ENCODE measurements at places on chromosomes 5 and 9.
A peak's percentile ranks its signal among the peaks of the same experiment; 100 is the strongest.

DNA sequence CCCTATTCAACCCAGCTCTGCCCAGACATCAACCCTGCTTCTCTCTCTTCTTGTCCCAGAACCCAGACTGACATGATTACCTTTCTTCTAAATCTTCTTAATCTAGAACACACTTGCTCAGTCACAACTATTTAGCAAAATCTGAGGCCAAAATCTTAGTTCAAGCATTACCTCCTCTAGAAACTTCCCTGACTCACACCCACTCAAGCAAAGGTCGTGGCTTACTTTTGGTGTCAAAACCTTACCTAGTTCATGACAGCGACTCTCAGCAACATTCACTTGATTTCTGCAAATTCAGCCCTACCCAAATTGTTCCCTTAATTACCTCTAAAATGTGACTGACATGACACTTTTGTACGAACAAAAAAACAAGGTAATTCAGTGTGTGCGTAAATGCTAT is 130.2 kb downstream of the TLE1 start:
- no peak for DNase-seq

GRCh38 chr9:18721995-18722310 is 248.0 kb downstream of the ADAMTSL1 start:
- DNase-seq: no peak

- no peak for DNase-seq
Observed at GRCh38 chr9:87309236-87309635, 188.4 kb upstream of the DAPK1 start.

DNA sequence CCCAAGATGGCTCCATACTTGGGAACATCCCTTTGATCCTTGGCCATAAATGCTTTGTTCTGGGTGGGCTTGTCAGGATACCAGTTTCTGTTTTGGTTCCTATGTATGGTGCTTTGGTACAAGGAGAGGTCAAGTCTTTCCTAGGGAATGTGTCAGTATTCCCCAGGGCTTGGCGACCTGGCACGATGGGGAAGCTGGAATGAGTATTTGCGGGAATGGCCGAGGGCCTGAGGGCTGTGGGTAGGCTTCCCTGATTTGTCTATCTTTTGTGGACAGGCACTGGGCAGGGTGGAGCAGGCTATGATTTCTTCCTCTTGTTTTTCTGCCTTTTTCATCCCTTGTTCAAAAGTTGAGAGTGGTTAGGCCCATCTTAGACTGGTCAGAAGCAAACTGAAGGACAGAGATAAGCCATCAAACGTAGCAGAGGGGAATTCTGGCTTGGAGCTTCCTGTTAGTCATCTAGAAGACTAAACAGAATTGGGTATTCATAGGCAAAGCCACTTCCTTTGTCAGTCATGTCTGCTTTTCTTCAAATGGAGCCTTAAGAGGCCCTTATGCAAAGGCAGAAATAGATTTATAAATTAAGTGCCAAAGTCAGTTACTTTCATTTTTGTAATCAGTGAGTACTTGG is 13.7 kb downstream of the DOCK2 start:
- no peak for DNase-seq

DNA sequence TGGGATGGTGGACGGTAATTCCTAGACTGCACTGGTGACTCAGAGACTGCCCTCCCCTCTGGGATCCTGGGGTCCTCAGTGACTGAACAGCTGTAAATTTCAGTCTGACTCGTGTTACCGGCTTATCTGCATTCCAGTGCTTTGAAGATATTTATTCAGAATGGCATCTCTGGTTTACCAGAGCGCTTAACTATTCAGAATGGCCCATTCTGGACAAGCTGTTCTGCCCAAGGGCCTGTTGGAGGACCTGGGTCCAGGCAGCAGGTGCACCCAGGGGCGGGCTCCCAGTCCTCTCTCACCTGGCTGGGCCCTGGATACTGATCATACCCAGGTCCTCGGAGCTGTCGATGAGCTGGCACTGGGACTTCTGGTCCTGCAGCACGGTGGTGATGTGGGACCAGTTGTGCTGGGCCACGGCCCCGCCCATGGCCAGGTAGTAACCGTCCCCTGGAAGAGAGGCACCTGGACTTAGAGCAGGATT is 48.0 kb downstream of the SARDH start:
- no peak for DNase-seq

DNA sequence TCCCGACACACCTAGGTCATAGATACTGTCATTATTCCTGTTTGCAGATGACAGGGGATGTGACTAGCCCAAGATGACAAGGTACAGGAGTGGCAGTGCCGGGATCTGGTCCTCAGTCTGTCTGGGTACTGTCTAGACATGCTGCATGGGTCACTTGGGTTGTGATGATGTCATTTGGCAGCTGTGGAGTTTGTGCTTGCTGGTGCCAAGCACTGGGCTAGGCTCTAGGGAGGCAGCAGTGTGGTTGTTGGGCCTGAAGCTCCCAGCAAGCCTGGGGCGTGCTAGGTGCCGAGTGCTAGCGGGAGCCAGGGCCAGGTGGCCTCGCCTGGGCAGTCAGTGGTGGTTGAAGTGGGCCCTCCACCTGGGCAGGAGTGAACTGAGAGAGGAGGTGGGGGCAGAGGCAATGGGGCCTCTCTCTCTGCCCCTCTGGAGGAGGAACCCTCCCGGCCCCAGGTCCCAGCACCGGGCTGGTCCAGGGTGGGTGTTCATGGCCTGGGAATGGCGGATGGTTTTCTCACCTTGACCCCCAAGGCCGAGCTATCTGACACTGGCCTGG is 8.8 kb upstream of the ASB6 start:
- no peak for DNase-seq

DNA sequence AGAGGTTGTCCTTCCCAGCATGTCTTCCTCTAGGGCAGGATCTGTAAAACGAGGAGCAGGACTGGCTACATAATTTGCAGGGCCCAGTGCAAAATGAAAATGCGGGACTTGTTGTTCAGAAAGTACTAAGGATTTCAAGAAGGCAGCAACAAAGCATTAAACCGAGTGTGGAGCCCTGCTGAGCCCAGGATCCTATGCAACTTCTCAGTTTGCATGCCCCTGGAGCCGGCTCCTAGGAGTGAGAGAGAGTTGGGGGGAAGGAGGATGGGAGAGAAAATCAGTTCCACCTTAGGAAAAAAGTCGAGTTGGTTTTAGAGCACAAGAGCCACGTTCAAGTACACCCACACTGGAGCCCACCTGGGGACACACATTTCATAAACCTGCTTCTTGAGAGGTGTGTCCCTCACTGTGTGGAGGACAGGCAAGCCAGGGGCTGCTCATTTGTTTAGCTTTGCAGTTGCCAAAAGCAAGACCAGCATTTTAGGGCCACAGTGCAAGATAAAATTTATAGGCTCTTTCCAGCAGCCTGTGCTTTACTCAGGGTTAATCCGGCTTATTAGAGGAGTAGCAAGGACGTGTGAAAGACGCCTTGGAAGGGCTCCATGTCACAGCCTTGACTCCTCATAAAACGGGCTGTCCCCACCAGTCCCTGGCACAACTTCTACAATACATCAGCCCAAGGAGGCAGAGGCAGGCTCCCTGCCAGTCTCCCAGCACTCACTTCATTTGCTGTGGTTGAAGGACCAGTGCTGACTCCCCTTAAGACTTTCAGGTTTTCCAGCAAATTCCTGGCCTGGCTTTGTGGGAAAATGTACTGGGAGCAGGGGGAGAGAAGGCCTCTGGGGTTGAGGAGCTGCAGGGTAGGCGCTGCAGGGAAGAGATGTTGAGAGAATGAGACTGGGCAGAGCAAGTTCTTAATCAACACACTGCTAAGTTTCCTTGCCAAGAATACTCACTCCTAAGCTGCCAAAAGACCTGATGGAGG is 159.7 kb upstream of the SEMA6A start:
- no peak for DNase-seq

DNA sequence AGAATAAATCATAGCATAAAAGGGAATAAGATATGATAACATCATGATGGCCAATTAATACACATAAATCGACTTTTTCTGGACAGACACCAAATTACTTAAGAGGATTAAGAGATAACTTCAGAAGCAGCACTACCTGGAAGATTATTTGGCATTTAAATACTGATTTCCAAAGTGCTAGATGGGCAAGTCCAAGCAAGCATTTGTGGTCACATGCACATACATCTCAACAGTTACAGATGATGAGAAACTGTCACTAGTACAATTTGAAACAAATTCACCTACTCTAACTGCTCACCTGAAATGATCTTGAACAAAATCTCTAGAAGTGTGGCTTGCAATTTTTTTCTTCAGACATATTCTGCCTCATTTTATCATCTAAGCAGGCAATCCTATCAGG is 26.8 kb upstream of the RASGEF1C start:
- DNase-seq: no peak

DNA sequence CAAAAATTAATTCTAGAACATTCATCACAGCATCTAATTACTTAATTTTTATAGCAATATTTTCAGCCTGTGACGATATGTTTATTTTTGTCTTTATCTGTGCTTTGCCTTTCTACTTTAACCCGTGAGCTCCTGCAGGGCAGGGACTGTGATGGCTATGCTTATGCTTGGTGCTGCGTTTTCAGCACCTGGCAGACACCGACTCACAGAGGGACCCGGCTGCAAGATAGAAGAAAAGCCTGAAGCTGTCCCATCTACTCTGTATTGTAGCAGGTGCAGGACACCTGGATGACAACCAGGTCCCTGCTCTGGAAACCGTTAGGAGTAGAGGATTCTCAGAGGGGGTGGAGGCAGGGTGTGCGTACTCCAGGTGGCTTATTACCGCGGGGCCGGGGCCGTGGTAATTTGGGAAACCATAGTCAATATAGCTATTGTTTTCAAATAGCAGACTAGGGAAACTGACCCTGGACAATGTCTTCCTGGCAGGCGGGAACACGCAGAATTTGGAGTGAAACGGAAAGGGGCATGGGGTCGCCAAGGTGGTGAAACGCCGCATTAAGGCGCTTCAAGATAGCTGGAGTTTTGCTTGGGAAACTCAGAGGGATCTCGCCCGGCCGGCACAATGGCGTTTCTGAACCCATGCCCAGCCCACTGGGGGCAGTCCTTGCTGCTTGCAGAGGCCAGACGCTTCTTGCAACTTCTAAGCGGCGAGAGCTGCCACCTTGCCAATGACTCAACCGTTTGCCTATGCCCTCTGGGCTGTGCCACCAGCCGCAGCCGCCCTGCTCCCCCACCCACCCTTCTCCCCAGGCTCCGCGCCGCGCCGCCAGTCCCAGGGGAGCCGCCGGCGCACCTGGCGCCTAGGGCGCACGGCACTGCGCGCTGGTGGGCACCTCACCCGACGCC is 140.1 kb upstream of the PALM2AKAP2 start:
- no peak for DNase-seq

- no peak for DNase-seq
Observed at GRCh38 chr5:149586708-149587318, 5.5 kb downstream of the ARHGEF37 start.

DNA sequence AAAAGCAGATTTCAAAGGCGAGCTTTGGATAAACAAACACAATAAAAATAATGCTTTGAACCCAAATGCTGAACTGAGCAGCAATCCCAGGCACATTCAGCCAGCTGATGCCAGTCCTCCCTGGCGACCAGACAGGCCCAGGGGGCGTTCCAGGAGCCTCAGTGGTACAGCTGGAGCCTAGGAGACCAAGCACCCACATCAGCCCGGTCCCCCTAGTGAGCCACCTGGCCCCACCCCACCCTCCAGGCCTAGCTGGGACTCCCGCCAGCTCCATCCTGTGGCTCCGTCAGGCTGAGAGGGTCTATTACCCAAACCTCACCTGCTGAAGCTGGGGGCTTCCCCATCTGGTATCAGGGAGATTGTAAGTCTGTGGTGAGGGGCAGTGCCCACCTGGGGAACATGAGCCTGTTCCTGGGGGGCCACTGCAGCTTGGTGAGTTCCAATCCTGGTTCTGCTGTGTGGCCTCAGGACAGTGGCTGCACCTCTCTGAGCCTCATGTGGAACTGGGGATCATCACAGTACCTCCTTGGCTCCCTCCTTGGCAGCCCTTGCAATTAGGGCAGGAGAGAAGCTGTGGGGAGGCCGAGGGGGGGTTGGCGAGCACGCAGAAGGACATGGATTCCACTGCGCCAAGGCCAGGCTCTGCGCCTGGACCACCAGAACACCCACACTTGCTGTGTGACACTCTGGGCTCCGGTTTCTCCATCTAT is 16.7 kb downstream of the C9orf50 start:
- no peak for DNase-seq

- DNase-seq: no peak
Observed at GRCh38 chr5:155140646-155141045, 127.1 kb downstream of the KIF4B start.

DNA sequence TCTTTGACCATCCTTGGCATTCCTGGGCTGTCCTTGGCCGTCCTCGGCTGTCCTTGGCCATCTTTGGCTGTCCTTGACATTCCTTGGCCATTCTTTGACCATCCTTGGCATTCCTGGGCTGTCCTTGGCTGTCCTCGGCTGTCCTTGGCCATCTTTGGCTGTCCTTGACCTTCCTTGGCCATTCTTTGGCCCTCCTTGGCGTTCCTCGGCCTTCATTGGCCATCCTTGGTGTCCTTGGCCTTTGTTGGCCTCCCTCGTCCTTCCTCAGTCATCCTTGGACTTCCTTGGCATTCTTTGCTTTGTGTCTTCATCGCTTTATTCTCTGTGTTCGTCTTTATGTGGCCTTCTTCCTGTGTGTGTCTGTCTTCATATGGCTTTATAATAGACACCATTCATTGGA is 20.7 kb downstream of the NDUFS6 start:
- DNase-seq: no peak

DNA sequence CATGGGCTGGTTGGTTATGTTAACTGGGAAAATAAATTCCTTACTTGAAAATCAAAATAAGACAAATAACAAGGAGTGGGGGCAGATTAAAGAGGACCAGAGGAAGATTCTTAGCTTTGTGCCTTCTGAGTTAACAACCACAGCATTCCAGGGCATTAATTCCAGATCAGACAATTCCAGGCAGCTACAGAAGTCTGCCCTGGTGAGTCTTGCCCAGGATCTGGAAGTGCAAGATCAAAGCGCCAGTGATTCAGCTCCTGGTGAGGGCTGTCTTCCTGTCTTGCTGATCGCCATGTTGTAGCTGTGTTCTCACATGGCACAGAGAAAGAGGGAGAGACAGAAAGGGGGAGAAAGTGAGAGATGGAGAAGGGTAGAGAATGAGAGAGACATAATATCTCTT is 65.6 kb downstream of the ANXA2R start:
- no peak for DNase-seq

- peak; percentile 30 for DNase-seq
Observed at GRCh38 chr5:123035360-123035917, 1.1 kb downstream of the PPIC start.

DNA sequence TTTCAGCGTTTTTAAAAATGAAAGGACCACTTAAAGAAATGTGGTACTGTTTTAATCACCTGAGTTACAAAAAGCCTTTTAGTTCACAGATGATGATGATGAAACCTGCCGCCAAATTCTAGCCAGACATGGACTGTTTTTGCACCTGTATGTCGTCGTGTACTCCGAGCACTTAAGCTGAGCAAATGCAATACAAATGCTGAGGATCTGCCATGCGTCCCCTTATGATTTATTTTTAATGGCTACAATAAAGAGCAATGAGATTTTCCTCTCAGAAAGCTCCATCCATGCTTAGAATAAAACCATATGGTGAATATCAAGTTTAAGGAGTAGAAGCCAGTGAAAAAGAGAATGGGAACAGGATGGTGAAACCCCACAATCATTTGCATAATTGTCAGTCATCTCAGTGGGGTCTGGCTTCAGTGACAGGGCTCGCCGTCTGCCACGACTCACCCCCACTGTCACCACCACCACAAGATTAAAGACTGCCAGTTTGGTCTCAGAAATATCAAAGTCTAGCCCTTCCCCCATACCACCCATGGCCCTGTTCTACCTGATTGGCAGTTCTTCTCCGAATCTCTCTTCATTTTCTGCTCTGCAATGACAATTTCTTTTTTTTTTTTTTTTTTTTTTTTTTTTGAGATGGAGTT is 159.9 kb downstream of the GOLPH3 start:
- no peak for DNase-seq

All from activated CD4-positive, alpha-beta memory T cell treated with anti-CD3 and anti-CD28 coated beads for 36 hours (primary cell).